Vagina (tissue), 2 donors: ENCODE measurements at places on chromosomes 7 and 10. TPM values are rescaled to one million over a fixed set of nuclear protein-coding genes. Genes with fewer than 3 reads are reported as not detected.

Gene ELN
- total RNA-seq = 38.3 TPM

Gene PROSER2
- 8.1 TPM for total RNA-seq

Gene TMEM184A
- 129 TPM for total RNA-seq

Gene EIF5AL1
- not detected for total RNA-seq

Gene DLX5
- 3.7 TPM for total RNA-seq

Gene GLI3
- total RNA-seq = 24.6 TPM

Gene ITPRID1
- total RNA-seq = not detected

Gene TMEM270
- total RNA-seq = not detected

Gene MDH2
- total RNA-seq = 81.8 TPM

Gene FAM25C
- not detected for total RNA-seq

Gene GTF2IRD1
- total RNA-seq = 33.6 TPM

Gene DGKB
- 2.2 TPM for total RNA-seq

- no peak for DNase-seq
These were observed 55.0 kb upstream of the FMC1 start for GRCh38 chr7:139286144-139286543.

- DNase-seq = no peak
These were observed 97.2 kb upstream of the PCGF5 start for GRCh38 chr10:91123261-91123660.

- DNase-seq = no peak
These were observed 1.2 kb downstream of the FGF8 start for GRCh38 chr10:101774589-101775272.

DNA sequence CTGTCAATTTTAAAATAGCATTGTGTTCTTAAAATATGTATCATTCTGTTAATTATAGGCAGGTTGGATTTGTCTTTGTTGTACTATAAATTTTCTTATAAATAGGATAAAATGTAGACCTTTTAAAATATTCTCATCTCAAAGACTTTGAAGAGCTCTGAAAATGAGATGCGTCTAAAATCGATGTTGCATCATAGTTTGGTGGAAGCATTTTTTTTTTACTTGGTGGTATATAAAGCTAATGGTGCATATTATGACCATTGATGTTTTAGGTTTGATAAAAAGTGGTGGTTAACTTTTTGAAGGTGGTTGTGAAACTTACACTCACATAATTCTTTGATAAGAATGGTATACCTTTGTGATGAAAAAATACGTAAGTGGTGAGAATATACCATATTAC, 69.1 kb downstream of the ZNRF2 start:
- no peak for DNase-seq

GRCh38 chr7:41928166-41928565, 225.3 kb upstream of the INHBA start:
- DNase-seq = no peak

- DNase-seq = no peak
These were observed 253.0 kb upstream of the COBL start for GRCh38 chr7:51569581-51569980.

GRCh38 chr10:79162861-79163665, 94.3 kb downstream of the ZMIZ1 start:
- DNase-seq = no peak

DNA sequence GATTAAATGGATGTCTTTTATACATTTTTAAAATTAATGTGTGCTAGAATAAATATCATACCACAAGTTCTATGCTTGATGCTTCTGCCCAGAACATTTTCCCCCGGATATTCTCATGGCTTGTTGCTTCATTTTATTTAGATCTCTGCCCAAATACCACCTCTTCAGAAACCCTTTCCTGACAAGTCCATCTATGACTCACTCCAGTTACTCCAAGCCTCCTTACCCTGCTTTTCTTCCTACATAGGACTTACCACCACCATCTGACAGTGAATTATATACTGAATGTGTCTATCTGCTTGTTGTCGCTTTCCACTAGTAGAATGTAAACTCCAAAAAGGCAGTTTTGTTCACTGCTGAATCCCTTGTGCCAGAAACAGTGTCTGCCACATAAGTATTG, 19.1 kb upstream of the ERVW-1 start:
- DNase-seq = no peak

DNA sequence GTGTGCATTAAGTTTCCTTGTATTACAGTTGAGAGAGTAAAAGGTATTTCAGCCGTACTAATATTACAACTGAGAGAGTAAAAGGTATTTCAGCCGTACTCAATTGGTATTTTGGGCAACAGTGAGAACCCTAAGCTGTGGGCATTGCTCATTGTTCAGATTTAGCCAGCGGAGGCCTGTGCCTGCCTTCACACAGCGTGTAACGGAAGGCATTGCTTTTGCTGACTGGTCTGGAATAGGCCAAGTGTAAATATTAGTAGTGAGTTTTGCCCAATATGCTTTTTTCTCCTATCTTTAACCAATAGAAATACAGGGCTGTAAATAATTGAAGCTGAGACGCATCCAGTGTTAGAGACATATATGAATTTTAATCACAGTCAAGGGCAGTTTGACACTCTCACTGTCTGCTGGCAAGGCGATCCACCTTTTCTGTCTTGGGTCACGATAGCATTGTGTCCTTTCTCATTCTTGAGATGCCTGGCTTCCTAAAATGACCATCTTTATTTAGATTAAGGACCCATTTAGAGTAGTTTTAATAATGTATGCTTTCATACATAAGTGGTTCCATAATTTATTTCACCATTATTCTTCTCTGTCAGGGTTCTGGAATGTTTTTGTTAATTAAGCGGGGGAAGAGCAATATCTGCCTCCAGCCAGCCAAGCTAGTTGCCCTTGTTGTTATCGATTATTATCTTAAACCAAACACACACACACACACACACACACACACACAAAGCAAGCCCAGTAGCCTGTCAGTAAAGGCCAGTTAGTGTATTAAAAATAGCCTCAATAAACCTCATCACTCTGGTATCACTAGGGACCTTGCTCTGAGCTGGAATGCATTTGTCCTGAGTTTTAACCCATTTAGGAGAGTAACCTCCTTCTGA, 130.7 kb downstream of the CELF2 start:
- DNase-seq = no peak

- no peak for DNase-seq
These were observed 34.4 kb upstream of the PNLIP start for GRCh38 chr10:116511365-116511764.

- DNase-seq = no peak
These were observed 20.2 kb upstream of the HPS1 start for GRCh38 chr10:98466861-98467505.

- DNase-seq = no peak
These were observed 54.7 kb upstream of the EGR2 start for GRCh38 chr10:62870866-62871265.

- no peak for DNase-seq
These were observed 64.2 kb downstream of the CFTR start for GRCh38 chr7:117544061-117544460.
